ENCODE measurements at places on chromosomes 12 and 14.

DNA sequence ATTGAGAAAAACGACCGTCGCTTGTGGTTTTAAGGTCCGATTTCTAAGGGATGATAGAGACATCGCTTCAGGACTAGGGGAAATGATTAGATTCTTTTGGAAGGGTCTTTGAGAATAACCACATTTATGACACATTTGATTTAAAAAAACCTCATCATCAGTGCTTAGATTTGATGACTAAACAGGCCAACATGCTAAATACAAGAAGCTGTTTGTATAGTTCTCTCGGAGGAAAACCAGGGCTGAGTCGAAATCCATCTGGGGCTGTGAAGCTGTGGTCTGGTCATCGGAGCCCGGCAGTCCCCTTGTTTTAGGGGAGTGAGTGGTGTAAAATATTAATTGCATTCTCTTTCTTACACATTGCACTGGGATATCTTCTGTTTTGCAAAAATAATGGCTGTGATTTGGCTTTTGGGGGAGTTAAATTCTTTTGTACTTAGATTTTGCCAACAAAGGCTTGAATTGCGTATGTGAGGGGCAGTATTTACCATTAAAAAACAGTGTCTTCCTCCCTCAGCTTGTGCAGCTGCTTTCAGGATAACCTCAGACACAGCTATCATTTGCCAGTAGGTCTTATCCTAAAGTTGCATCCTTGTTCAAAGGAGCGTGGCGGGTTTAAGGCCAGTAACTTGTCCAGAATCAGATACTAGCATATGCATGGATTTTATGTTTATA, 550 bp downstream of the GNG2 start:
- DNase-seq: no peak

GRCh38 chr14:20830831-20831230, 28.2 kb upstream of the RNASE1 start:
- DNase-seq: no peak

DNA sequence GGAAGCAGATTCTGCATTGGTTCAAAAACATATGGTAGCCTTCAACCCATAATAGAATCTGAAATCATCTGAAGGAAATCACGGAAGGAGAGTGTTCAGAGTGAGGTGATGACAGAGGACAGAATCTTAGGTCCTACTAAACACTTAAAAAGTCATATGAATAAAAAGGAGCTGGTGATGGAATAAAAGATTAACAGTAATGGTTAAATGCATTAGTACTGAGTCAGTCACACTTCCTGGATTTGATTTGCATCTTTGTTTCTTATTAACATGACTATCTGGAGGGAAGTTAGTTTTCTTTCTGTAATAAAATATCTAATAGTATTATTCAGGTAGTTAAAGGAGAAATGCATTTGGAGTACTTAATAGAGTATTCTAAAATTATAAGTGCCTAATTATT, 296.3 kb upstream of the ATXN7L3B start:
- no peak for DNase-seq

DNA sequence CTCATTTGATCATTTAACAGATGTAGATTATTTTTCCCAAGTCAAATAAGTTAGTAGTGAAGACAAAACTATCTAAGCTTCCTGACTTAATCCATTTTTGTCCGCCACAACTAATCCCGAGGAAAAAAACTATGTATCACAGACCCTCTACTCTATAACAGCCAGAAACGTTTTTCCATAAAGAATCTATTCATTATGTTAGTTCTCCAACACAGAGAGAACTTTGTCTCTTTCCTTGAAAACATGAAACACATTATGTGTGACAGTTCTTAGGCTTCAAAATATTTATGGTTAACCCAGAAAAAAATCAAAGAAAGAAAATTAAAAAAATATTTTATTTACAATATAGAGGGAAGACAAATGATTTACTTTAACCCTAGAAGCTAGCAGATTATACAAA, 100.1 kb downstream of the PLEKHG7 start:
- DNase-seq: no peak

DNA sequence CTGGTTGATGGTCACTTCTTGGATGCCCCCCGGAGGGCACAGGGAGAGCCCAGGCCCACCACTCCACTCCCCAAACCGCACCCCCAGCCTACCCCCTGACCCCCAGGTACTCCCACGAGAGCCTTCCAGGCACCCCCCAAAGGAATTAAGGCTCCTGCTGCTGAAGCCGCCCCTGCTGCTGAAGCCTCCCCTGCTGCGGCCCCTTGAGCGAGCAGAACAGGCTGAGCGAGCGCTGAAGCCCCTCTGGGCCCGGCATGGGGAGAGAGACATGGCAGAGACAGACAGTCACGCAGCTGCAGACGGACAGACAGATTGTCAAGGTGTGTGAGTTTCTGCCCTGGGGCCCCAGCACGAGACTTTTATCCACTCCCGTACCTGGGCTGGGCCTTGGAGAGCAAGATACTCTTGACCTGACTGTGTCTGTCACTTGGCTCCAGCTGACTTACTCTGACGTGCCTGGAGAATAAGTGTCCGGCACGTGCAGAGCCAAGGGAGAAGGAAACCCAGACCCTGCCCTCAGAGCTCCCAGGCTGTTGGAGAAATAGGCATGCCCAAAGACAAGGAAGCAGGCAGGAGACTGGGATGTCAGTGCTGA, at the start of gene KRT78:
TSS of gene KRT78 (minus strand) at position 334 of the 595 bp plus-strand sequence. CDS start at position 270, 64 bp downstream.
- DNase-seq: no peak

DNA sequence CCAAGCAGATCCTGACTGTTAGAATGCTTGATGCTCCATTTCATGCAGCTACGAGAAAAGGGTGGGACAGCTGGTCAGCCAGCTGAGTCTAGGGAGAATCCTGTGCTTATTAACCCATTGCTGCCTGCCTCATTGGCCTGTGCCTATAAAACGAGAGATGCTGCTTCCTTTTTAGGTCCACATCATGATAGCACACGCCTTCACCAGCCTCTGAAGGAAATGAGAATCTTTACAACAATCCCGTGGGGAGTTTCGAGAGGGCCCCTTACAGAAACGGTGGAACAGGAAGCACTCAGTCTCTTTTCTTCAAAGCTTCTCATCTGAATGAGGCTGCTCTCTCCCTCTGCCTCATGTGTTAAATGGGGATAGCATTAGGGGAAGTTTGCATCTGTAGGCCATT, 147.3 kb upstream of the RFLNA start:
- DNase-seq: no peak

GRCh38 chr12:22056607-22057006, 10.6 kb downstream of the CMAS start:
- no peak for DNase-seq

DNA sequence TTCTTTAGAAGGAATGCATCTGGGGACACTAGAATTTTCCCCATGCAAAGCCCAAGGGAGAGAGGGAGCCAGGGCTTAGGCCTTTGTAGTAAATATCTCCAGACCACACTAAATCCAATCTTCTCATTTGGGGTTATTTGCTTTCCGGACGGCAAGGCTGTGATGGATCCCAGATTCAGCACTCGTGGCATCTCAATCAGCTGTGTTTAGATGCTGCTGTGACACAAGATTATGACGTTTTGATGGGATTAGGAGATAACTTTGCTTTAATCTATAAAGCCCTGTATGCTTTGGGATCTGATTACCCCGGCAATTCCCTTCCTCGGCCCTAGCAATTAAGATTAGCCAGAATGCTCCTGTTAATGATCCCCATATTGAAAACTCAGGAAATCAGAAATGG, 686.7 kb upstream of the TBX3 start:
- DNase-seq: no peak

DNA sequence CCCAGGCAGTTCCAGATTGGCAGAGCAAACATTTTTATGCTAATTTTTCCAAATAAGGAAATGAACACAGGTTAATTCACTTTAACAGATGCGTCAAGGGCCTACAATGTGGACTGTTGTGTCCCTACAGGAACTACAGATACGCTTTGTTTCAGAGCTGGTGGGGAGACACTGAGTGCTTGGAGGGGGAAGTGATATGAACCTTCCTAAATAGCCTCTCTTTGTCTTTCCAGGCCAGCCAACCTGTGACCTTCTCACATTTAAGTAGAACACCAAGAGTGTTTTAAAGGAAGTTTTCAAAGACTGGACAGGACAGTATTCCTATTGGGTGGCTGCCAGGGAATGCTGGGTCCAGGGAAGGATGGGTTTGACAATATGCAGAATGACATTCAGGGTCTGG, 141.3 kb downstream of the ZNF664 start:
- DNase-seq: no peak

DNA sequence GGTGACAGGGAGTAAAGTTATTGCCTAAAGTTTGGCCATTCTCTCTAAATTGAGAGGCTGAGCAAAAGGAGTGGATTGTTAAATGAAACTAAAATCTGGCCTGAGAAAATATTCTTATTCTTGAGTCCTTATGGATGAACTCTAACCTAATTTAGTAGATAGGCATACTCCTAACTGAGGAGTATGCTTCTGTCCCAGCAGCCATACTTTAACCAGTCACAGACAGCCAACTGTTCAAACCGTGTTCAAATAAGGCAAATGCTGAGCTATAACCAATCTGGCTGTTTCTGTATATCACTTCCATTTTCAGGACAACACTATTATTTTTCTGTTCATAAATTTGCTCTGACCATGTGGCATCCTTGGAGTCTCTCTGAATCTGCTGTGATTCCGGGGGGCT, 75.9 kb upstream of the RERGL start:
- DNase-seq: no peak

GRCh38 chr14:50600849-50601248, 40.9 kb downstream of the ATL1 start:
- DNase-seq: no peak

DNA sequence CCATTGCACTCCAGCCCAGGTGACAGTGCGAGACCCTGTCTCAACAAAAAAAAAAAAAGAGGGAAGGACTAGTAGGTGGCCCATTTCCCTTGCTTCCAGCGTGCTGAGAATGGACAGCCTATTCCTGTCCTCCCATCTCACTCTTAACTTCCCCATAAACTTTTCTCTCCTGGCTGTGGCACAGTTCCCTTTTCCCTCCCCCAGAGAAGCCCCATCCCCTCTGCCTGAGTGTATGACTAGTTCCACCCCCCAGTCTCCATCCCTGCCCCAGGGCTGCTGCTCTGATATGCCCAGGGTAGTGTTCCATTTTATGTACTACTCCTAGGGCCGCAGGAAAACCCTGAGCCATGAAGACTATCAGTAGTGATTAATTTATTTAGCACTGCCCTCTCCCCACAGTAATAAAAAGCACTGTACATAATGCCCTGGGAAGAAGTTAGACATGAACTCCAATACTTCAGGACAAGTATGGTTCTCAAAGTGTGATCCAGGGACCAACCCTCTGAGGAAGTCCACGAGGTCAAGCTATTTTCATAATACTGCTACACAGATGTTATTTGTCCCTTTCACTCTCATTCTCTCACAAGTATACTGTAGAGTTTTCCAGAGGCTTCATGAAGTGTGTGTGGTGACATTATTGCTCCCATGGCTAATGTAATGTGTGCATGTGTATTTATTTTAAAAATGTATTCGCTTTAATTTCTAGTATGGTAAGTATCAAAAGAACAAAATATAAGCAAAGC, 11.5 kb upstream of the CHD4 start:
- no peak for DNase-seq

DNA sequence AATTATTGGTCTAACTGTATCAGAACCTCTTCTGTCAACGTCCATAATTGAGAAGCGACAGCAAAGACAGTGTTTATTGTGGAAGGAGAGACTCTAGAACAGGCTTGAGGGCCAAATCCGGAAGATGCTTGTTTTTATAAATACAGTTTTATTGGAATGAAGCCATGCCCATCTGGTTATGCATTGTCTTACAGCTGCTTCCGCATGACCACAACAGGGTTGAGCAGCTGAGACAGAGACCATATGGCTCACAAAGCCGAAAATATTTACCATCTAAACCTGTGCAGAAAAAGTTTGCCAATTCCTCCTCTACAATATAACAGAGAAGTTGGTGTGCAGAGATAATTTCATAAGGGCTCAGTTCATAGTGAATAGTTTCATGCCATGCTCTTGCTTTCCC, 24.5 kb downstream of the PRKAB1 start:
- no peak for DNase-seq

DNA sequence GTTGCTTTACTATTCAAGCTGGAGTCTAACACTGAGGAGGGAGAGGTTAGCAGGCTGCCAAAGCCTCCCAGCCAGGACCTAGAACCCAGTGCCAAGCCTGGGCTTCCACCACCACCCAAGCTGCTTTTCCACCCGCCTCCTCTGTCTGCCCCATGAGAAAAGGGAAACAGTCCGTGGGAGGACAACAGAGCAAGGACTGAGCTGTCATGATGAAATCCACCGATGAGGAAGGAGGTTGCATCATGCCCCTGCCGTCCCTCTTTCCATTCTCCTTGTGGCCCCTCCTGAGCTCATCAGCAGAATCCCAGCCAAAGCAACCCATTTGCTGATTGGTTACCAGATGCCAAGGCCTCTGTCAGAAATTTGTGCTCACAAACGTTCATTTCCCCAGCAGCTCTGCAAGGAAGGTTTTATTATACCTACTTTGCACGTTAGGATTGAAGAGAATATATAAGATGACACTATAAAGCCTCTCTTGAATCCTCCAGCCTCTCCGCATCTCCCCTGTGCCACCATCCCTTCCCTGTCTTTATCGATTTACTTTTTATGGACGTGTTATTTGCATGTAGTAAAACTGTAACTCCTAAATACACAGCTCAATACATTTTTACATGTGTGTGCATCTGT, 6.3 kb upstream of the SERPINA1 start:
- no peak for DNase-seq

DNA sequence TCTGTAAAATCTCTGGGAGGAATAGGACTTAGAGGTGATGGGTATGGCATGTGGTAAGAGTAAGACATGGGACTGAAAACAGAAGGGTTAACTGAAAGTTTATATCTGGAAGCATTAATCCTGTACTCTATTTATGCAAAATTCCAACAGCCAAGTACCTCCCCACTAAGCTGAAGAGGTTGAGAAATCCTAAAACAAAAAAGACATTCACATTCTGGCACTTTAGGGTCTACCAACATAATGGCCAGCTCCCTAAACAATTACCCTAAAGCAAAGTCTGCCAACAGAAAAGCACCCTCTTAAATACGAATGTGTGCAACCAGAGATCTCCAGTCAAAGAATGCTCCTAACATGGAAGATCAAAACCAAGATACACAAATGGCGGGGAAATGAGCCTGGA, 87.4 kb downstream of the GTF2A1 start:
- no peak for DNase-seq

- DNase-seq: no peak
Measured at GRCh38 chr14:68986926-68987652, 8.0 kb upstream of the ACTN1 start.

DNA sequence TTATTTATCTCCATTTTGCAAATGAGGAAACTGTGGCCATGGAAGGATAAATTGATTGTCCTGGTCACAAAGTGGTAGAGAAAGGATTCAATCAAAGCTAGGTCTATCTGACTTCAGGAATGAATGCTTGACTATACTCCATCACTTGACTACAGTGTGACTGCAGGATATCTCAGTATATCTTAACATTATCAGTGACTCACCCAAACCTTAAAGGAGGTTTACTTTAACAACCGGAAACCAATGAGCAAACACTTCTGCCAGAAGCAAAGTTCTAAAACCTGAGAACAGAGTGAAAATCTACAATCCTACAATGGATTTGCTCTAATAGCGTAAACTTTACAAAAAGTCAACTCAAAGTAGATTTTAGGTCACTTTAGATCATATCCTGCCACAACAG, 277.0 kb downstream of the CEP128 start:
- no peak for DNase-seq

GRCh38 chr12:110677206-110677911, 11.6 kb downstream of the HVCN1 start:
- no peak for DNase-seq
